ENCODE measurements at places on chromosomes 11 and 22.

- DNase-seq: no peak
Observed at GRCh38 chr11:18527512-18527911, 770 bp upstream of the TSG101 start.

DNA sequence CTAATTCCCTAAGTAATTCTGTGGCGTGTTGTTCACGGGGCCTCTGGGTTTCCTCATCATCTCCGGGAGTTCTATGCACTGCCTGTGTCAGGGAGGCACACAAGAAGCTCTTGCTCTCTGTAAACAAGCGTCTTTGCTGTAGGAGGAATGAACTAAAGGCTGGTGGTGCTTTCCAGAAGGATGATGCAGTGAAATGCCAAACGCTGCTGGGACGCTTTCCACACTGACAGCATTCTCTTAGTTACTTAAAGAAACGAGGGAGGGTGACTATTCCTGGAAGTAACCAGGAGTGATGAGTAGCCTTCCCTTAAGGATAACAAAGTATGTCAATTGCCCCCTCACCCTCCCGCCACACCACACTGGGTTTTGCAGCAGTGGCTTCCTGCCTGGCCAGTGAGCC, 38.5 kb upstream of the NUP50 start:
- no peak for DNase-seq

DNA sequence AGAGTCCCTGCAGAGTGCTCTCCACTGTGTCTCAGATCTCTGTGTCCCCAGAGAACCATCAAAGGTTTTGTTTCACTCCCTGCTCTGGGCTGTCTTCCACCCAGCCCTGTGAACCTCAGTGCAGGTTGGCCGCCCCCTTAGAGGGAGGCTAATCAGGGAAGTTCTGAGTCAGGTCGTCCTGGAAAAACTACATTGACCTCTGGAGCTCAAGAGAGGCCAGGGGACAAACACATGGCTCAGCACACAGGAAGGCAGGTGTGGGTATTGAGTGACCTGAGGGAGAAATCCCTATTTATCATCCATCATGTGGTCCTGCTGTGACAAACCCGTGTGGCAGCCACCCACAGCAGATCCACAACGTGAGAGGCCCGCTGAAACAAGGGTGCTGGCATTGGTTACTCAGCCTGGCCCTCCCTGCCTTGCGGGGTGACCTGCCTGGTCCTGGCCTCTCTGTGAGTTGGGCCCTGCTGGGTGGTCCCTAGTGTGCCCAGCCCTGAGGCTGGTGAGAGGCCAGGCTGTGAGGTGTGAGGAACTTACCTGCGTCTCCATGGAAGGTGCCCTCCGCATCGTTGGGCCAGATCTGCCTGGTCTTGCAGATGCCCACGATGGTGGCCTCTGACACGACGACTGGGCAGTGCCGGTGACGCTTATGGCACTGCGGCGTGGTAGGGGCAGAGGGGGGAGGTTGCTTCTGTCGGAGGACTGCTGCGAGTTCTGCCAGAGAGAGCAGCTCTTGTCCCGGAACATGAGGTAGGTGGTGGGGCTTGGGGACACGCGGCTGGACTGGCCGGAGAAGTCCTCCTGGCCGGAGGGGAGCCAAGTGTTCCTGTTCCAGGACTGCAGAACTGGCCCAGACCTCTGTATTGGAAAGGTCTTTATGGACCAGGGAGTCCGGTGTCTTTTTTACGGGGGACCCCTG, 669 bp upstream of the BCR start:
- no peak for DNase-seq

DNA sequence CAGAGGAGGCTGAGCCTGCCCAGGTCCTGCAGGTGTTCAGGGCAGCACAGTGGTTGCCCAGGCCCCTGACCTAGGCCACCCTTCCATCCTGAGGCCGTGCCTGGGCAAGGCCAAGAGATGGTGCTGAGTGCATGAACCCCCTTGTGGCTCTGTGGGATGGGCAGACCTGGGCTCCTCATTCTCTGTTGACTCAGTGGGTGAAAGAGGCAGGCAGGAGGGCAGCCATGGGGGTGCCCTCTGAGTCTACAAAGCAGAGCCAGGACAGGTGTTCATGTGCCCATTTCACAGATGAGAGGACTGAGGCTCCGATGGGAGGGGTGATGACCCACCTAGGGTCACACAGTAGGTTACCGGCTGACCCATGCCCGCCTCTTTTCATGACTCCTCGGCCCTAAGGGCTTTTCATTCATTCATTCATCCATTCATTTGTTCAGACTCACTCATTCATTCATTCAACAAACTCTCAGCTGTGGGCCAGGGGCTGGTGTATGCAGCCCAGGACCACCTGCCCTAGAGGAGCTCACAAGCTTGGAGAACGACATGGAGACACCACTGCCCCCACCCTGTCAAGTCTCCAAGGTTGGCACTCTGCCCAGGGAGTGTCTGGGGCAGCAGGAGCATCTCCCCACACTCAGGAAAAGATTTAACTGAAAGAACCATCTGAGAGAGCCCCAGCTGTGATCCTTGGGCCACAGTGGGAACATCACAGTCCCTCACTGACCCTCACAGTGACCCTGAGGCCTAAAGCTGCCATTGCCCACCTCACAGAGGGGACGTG, 40.5 kb downstream of the IGLL5 start:
- DNase-seq: no peak

DNA sequence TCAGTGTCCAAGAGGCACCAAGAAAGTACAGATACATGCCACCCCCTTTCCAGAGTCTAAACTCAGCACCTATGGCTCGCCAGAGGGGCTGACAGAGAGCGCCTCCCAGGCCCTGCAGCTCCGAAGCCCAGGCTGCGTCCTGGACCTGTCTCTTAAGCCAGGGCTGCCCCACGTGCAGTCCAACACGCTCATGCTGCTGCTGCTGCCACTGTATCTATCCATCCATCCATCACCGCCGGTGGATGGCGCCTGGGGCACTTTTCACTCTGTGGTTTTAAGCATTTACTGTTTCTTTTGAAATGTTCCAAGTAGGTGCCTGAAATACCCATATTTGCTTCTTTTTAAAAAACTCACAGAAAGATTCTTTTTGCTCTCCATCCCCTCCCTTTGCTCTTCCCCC, 41.8 kb downstream of the MACROD1 start:
- DNase-seq: no peak

DNA sequence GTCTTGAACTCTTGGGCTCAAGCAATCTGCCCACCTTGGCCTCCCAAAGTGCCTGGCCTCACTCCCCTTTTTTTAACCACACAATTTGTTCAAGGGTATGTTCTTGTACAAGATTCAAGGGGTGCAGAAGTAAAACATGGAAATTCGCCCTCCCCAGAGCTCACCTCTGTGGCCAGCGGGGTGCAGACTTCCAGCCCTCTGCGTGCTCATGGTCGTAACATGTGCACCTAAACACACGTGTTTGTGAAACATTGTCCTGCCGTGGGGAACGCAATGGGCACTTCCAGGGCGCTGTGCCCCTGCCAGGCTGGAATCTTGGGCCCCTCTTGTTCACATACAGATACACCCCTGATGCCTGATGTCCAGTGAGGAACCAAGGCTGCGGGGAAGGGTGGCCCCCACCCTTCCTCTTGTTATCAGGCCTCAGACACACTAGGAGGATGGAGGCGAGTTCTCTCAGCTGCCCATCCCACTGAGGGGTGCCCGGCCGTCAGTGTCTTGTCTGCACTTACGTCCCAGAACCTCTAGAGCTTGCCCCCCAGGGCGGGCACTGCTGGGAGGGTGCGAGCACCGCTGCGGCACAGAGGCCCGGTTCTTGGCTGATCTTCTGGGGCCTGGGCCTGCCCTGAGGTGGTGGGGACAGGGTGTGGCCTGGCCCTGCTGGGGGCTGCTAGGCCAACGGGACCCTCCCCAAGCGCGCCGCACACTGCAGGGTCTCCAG, 4.1 kb upstream of the EPS8L2 start:
- no peak for DNase-seq

DNA sequence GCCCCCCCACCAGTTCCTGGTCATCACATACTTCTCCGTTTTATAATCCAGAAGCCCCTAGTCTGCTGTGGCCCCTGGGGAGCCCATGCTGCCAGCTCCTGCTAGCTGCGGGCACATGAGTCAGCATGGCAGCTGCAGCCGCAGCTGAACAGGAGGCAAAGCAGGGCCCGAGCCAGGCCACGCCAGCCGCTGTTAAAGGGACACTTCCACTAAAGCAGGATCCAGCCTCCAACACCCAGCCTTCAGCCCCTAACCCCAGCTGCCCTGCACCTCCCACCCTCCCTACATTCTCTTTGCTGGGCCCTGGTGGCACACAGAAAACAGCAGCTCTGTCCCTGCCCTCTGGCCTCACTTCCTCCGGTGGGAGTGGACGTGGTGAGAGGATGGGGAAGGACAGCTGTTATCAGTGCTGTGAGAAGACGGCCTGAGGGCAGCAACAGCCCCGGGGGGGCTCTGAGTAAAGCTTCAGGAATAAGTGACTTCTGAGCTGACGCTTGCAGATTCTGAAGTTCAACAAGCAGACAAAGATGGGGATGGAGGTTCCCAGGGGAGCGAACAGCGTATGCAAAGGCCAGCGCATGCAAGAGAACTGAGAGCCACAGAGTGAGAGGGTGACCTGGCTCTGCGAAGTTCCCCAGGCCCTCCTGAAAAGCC, 688 bp upstream of the LRRC74B start:
- DNase-seq: no peak

- DNase-seq: no peak
Observed at GRCh38 chr11:88398372-88398771, 60.8 kb upstream of the CTSC start.

GRCh38 chr22:24230911-24231656, 13.8 kb downstream of the GGT5 start:
- no peak for DNase-seq

GRCh38 chr22:25628494-25628893, 64.0 kb downstream of the GRK3 start:
- DNase-seq: no peak

- no peak for DNase-seq
Observed at GRCh38 chr11:810040-810567, 337 bp downstream of the RPLP2 start.

DNA sequence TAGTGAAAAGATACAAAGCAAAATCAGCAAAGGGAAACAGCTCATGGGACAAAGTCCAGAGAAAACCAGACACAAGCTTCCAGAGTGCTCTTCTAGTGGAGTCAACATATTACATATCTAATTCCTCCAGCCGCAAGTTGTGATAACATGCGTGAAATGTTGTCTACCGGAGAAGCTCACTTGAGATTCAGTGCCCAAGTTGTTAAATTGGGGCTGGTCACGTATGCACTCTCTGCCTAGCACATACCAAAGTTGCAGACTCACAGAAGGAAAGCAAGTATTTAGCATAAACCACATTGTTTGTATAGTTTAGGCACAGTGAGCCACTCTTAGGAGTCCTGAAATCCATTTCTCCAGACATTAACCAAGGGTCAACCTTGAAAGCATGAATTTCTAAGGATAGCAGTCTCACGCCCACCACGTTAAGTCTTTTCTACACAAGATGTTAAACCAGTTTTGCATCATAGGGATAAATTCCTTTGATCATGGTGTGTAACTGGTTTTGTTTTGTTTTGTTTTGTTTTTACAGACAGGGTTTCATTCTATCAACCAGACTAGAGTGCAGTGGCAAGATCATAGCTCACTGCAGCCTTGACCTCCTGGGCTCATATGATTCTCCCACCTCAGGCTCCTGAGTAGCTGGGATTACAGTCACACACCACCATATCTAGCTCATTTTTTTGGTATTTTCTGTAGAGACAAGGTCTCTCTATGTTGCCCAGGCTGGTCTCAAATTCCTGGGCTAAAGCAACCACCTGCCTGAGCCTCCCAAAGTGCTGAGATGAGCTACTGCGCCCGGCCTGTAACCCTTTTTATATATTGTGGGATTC, 39.5 kb upstream of the EP300 start:
- DNase-seq: no peak

- DNase-seq: no peak
Observed at GRCh38 chr11:1276041-1276790, 33.2 kb downstream of the TOLLIP start.

- DNase-seq: no peak
Observed at GRCh38 chr22:43654271-43654670, 157.8 kb downstream of the EFCAB6 start.

DNA sequence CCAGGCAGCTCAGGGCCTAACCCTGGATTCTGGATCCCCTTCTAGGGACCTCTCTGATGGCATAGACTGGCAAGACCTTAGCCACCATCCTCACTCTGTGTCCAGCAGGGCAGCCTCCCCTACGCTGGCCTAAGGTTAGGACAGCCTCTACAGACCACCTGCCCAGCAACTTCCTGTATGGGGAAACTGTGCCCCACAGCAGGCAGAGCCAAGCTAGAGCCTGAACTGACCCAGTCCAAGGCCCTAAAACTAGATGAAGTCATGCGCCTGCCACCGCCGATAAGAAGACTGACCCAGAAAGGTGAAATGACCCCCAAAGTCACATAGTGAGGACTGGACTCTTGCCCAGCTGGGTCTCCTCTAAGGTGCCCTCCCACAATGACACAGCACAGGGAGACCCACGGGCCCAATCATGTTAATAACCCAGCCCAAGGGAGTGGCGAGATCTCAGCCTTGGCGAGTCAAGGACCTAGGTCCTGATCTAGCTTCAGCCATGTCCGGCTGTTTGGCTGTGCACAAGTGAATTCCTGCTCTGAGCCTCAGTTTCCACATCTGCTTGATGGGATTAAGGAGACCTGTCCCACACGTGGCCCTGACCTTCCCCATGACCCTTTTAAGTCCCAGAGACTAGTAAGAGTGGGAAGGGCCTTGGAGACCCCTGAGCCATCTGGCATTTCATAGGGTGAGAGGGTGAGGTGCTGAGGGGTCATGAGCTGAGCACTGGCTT, 17.6 kb downstream of the STARD10 start:
- no peak for DNase-seq

GRCh38 chr11:118290923-118291322, 13.6 kb upstream of the CD3E start:
- DNase-seq: no peak

DNA sequence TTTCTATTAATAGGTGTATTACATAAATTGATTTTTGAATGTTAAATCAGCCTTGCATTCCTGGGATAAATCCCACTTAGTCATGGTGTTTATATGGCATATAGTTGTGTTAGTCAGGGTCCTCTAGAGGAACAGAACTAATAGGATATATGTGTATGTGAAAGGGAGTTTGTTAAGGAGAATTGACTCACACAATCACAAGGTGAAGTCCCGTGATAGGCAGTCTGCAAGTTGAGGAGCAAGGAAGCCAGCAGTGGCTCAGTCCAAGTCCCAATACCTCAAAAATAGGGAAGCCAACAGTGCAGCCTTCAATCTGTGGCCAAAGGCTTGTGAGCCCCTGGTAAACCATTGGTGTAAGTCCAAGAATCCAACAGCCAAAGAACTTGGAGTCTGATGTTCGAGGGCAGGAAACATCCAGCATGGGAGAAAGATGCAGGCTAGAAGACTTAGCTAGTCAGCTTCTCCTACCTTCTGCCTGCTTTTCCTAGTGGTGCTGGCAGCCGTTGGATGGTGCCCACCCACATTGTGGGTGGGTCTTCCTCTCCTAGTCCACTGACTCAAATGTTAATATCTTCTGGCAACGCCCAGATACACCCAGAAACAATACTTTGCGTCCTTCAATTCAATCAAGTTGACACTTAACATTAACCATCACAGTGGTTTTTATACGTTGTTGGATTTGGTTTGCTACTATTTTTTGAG, 12.9 kb downstream of the SFI1 start:
- DNase-seq: no peak

All from NCI-H1930 (cell line).